Motor neuron (in vitro differentiated cells): ENCODE measurements at places on chromosomes 7 and 10. TPM values are rescaled to one million over a fixed set of nuclear protein-coding genes. Genes with fewer than 3 reads are reported as not detected.

The ADCYAP1R1 gene
- total RNA-seq, result 0.36 and 1.7 TPM in 2 replicates

The SUN3 gene
- total RNA-seq, result not detected in 2 replicates

The OR2A5 gene
- 0.14 and 0.15 TPM in 2 replicates for total RNA-seq

The HYCC1 gene
- 35.4 and 35.9 TPM in 2 replicates for total RNA-seq

The KCNMA1 gene
- total RNA-seq, result 81.4 and 96.6 TPM in 2 replicates

The AOC1 gene
- total RNA-seq, result 0.47 and 0.58 TPM in 2 replicates

The SSMEM1 gene
- total RNA-seq, result 0.39 TPM in 1 of 2 replicates, not detected in the other

The SLC29A3 gene
- 6.7 and 7.6 TPM in 2 replicates for total RNA-seq

The C10orf67 gene
- total RNA-seq, result 0.49 and 0.57 TPM in 2 replicates

DNA sequence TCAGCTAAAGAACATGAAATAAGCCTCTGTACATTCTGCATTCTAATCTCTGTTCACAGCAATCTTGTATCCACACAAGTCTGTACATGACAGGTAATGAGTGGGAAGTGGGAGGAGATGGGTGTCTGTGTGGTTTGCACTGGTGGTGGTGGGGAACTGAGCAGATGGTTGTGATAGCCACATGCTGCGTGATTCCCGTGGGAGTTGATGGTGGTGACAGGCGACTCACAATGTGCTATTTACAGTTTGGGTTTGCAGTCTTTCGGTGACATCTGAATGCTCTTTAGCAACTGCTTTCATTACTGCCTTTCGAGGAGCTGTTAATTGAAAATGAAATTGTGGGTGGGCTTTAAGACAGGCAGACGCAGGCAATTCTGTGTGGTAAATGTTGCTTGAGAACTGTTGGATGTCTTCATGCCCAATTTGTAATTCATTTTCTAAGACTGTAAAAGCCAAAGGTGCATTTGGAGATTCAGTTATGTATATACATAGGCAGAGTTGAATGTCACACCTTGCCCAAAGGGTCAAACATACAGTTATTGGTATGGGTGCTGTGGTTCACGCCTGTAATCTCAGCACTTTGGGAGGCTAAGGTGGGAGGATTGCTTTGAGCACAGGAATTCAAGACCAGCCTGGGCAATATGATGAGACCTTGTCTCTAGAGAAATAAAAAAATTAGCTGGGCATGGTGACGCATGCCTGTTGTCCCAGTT lies 308.2 kb downstream of the AUTS2 start:
- no peak for ATAC-seq

DNA sequence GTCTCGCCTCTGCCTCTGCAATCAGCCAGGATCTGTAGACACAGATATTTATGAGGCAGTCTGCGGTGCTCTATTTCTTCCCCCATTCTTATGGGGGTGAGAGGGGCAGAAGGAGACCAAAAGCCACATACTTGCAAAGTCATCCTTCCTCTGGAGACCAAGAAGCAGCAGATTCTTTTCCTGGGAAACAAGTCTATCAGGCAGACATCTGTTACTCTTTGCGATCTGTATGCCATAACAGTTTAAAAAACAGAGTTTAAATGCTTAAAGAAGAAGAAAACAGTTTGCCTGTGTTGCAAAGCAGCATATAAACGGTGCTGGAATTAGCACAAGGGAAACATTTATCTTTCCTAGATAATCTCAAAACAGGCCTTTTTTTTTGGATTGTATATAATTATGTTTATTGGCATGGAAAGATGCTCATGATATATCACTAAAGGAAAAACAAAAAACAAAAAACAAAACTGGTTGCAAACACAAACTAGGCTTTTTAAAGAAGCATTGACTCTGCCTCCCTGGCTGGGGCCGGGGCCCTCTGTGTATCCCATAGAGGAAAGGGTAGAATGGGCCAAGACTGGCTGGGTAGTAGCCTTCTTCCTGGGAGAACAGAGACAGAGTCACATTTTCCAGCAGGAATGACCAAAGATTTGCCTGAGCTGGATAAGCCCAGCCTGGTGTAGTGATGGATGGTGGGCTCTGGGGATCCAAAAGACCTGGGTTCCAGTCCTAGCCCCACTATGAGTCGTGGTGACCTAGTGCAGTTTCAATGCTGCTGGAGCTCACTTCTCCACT lies 50.4 kb downstream of the RGS10 start:
- ATAC-seq, result no peak

- peak; percentile 73 for ATAC-seq
These were observed 52.6 kb downstream of the CAV1 start for GRCh38 chr7:116577320-116577871.

DNA sequence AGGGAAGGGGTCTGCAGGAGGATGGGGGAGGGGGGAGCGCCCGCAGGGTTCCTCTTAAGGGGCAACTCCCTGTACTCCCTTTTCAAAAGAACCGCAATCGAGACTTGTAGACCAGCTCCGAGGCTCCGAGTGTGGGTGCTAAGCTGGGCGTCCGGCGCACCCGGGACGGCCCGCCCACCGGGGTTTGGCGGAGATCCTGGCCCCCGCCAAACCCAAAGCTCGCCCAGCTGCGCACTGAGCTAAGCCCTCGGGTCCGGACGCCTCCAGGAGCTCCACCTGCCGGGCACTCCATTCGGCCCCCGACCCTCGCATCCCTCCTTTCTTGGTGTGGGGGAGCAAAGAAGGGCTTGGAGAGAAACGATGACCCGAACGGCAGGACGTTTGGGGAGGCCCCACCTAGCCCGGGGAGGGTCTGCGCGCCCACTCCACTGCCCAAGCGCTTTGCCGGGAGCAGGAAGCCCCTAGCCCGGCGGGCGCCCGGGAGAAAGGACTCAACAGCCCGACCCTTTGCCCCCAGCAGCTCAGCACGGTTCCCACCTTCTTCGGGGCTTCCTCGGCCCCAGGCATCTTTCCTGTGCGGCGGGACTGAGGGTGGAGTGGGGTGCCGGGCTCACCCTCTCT lies 651 bp downstream of the AFAP1L2 start:
- ATAC-seq, result peak; percentile 48

DNA sequence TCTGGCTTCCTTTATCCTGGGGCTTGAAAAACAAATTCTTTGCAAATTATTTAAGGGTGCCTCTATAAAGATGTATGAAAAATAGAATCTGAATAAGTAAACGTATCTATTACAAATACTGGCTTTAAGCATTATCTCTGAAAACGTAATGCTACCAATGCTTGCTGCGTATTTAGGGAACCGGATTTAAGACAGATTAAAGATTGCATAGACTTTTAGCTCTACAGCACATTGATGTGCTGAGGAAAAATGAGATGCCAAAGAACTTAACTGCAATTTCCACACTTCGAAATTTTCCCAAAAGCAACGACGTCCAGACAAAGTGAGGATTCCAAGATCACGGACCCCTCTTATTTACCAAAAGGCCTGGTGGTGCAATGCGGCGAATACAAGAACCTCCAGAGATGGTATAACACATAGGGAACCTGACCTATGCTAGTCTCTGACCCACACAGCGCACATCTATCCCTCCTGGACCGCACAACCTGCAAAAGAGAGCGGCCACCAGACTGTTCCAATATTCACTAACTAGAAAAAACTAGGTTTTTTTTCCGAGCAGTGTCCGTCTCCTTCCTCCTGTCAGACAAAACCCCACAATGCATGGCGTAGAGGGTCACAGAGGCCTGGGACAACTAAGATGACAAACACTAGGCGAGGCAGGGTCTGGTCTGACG lies 34.3 kb upstream of the PHF14 start:
- peak; percentile 20 for ATAC-seq

DNA sequence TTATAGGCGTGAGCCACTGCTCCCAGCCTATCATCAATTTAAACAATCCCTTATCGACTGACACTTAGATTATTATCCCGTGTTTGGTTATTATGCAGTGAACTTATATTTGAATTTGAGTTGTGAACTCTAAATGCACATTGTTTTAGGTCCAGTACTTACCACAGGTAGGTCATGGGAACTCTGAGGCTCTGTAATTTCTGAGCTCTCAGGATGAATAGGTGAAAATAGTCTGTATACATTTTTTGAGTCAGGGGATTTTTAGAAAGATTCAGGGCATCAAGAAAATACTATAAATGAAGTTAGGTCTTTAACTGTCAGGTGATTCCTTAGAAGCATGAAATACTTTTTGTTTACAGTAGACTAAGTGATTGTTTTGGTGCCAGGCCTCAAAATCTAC lies 8.8 kb downstream of the CCDC136 start:
- ATAC-seq, result no peak

DNA sequence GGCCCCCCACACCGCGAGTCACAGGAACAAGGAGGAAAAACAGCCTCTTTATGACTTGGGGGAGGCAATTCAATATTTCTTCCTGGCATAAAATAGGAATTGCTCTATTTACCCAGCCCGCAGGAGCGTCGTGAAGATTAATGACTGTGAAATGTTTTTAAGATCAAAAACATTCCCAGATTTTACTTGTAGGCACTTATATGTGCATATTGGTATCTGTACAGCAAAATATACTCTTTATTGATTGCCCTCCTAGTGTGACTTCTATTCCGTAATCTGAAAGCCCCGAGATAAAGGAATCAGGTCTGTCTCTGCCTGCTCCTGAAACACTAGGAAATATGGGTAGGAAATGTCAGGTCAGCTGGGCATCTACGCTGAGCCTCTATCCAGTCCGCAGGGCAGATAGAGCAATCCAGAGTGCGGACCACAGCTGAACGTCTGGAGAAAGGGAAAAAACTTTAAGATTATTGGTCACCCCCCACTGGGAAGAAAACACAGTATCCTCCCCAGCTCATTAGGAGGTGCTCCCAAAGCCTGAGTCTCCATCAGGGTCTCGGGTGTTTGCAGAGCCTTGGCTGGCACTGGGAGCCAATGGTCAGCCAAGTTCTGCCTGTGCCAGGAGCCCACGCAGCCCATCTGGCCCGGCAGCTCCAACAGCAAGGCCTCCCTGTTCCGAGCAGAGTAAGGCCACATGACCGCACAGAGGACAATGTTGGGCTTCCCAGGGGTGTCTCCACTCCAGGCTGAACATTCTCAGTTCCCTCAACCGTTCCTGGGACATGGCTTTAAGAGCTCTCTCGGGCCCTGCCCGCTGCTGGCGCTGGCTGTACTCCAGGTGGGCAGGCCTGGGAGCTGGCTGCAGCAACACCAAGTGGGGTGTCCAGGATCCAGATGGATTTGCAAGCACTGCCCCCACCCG lies 7.7 kb downstream of the CTBP2 start:
- peak; percentile 17 for ATAC-seq

DNA sequence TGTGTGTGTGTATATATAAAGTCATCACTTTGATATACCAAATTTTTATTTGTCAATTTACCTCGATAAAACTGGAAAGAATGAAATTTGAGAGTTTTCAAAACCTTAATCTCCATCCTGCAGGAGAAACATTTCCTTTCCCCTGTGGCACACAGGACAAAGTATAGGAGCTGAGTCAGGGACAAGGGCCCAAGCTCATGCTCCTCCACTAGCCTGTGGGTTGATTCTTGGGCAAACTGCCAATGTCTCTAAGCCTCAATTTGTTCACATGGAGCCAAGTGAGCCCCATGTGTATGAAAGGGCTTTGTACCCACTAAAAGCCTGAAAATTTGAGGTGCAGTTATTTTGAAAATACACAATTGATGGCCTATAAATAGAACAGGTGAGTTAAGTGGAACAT lies 60.3 kb upstream of the IL6 start:
- no peak for ATAC-seq

DNA sequence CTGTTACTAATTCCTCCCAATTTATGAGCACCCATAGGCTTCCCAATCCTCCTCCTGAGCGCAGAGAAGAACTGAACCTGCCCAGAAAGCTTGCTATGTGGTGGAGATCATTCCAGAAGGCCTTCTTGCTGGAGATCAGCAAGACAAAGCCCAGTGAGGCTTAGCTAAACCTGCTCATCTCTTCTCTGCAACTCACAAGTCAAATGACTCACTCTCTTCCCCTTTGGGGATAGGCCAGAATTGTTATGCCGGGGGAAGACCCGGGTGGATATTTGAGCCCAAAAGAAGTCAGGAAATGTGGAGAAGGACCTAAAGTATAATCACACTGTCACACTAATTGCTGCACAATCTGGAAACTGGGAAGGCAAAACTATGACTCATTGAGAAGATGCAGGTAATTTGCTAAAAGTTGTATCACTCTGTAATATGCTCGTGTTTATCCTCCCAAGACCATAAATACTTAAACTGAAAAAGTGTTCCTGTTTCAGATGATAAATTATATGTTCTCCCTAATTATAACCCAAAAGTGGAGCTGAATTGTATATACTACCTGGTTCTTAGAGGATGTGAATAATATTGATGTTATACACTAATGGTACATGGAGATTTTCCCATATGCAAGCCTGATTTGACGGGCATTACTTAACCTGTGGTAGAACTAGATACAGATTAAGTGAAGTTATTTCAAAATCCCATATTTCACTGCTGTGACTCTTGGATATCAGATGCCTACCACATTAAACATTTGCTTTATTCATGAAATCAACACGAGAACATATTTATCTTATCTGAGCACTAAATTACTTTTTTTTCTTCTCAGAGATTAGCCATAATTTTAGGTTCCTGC lies 6.4 kb downstream of the NEBL start:
- no peak for ATAC-seq

DNA sequence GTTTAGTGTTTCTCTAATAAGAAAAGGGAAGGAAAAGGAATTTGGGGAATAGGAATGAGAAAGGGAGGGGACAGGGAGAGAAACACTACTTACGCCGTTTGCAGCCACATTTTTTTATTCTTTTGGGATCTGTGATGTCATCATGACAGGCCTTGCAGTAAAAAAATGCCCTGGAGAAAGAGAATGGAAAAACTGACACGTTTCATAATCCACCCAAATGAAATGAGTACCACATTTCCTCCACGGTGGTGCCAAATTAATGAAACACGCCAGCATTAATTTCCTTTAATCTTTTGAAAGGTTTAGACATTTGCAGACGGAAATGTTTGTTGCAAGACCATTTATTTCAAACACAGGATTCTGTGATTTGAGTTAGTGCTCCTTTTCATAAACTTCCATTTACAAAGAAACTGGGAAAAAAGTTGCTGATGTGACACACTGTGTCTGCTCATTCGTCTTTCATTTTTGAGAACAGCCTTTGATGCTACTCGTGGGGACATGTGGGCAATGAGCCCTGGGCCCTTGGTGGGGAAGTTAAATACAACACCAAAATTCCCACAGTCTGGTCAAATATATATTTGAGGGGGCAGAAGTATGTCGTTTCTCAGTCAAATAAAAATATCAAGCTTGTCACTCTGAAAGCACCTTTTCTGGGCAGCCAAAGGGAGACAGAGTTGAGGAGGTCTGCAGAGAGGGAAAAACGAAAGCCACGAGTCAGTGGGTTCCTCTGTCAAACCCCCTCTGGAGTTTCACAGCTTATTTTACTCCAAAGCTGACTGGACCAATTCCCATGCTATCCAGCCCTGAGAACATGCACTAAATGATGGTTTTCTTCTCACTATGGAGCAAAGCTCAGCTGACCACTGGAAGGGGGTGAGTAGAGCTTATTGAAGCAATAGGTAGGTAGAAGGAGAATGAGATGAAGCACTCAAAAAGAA lies 625.5 kb downstream of the KCNMA1 start:
- ATAC-seq, result no peak

DNA sequence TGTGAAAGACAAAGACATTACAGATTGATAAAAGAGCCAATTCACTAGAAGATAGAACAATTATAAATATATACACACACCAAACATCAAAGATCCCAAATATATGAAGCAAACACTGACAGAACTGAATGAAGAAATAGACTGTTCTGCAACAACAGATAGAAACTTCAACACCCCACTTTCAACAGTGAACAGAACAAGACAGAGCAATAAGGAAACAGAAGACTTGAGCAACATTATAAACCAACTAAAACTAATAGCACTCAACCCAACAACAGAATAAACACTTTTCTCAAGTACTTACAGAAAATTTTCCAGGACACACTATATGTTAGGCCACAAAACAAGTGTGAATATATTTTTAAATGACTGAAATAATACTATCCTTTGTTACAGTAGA lies 10.9 kb downstream of the CDCA7L start:
- no peak for ATAC-seq

- ATAC-seq, result no peak
These were observed 25.7 kb downstream of the PNLIPRP2 start for GRCh38 chr10:116646502-116646901.

GRCh38 chr10:86655173-86655540 lies 810 bp downstream of the OPN4 start:
- no peak for ATAC-seq
